ENCODE measurements at places on chromosomes 1 and 21.

DNA sequence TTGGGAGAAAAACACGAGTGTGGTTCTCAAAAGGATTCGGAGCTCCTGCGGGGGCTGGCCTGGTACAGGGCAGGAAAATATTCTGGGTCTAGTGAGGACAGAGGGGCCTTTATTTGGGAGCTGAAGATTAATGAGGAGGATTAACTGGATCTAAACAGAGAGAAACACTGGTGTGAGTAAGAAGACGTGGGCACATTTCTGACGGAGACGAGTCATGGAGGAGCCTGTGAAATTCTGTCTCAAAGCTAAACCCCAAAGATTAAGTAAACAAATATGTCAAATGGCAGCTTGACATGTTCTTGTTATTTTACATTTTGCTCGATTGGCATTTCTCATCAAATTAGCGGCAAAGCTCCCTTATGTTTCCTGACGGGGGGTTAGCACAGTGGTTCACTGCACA lies 12.8 kb downstream of the PROK1 start:
- DNase-seq: no peak

GRCh38 chr1:148354284-148354912 lies 128.7 kb downstream of the PPIAL4G start:
- DNase-seq: no peak

DNA sequence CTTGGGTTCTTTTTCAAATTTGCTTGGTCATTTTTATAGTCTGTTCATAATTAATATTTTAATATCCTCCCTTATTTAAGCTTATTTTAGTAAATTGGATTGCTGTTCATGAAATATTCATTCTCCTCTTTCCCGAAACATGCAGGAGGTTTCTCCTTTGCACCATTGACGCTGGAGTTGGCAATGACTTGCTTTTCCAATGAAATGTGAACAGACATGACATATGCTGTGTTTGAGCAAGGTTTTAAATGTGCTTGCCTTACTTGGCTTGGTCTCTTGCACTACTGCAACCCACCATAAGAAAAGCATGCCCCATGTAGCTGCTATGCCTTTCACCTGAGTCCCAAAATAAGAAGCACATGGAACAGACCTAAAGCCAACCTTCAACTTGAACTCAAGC lies 498.0 kb upstream of the NFIA start:
- DNase-seq: no peak

DNA sequence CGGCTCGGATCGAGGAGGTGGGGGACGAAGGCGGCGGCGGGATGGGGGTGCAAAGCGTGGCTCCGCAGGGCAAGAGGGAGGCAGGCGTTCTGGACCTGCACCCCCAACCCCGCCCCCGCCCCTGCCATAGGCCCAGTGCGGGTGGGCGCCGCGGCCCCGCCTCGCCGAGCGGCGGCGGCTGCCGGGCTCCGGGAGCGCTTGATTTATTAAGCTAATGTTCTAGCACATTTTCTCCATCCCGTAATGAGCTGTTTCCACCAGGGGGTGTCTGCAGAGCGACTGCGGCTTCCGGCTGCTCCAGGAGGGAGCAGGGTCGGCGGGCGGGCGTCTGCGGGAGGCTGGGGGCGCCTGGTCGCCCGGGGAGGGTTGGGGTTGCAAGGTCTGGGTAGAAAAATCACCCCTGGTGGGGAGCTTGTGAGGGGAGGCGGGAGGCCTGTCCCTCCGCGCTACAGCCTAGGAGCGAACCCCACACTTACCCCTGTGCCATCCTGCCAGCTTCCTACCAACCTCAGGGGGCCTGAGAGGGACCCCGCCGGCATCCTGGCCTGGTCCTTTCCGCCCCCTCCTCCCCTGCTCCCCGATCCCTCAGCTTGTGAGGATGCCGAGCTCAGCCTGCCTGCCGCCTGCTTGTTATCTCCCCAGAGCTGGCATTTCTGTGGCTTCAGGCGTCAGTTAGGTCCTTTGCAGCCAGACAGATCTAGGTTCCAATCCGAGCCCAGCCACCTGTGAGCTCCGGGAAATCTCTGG lies 48.5 kb upstream of the ACOT11 start:
- DNase-seq: no peak
